ENCODE measurements at places on chromosomes 2 and 18. TPM values are rescaled to one million over a fixed set of nuclear protein-coding genes. Genes with fewer than 3 reads are reported as not detected.

The SLC66A3 gene
- total RNA-seq: 11.7 TPM

The KLF7 gene
- total RNA-seq: 11.9 TPM

The CHST10 gene
- 24.4 TPM for total RNA-seq

The PLGLB1 gene
- 0.52 TPM for total RNA-seq

The TMEM198 gene
- 7.3 TPM for total RNA-seq

The MEIS1 gene
- 0.48 TPM for total RNA-seq

The STPG4 gene
- total RNA-seq: not detected

DNA sequence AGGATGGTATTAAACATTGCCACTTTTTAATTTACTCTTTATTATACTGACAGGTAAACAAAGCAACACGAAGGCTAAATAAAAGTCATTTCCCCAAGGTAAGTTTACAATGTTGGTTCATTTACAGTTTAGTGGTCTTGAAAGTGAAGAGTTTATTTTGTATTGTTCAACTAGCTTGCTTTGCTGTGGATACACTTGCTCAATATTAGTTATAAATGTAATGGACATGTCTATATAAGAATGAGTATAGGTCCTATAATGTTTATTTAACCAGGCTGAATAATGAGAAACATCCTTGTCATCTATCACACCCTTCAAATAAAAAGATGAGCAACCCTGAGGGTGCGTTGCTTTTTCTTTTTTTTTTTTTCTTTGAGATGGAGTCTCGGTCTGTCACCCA lies 1129.4 kb downstream of the TSN start:
- DNase-seq: no peak

GRCh38 chr18:70431203-70431624 lies 142.4 kb downstream of the SOCS6 start:
- no peak for DNase-seq

DNA sequence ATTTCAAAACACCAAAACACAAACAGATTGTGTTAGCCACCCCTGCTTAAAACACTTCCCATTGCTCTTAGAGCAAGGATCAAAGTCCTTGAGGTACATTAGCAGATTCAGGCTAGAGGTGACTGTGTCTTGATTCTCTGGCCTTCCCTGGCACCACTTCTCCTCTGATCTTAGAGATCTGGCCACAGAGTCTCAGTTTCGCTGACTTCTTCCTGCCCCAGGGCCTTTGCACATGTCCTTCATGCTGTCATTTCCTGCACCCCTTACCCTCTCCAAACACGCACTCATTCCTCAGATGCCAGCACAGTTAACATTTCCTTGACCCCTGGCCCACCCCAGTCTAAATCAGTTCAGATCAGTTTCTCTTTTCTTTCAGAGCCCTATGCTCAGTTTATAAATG lies 16.9 kb downstream of the CXCR4 start:
- no peak for DNase-seq

DNA sequence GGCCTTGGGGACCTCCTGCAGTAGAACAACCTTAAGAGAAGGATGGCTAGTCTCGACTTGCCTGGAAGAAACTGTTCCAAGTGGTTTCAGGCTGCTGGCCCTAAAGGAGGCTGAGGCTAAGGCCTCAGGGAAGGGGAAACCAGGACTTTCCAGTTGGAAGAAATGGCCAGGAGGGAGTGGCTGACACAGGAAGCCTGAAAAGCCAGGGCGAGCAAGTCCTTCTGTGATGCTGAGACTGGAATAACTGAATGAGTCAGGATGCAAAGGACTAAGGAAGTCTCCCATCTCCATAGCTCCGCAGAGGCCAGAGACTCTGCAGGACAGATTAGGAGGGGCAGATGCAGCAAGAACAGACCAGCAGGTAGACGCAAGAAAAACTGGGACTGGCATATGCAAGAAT lies 7.4 kb downstream of the HTRA2 start:
- no peak for DNase-seq

DNA sequence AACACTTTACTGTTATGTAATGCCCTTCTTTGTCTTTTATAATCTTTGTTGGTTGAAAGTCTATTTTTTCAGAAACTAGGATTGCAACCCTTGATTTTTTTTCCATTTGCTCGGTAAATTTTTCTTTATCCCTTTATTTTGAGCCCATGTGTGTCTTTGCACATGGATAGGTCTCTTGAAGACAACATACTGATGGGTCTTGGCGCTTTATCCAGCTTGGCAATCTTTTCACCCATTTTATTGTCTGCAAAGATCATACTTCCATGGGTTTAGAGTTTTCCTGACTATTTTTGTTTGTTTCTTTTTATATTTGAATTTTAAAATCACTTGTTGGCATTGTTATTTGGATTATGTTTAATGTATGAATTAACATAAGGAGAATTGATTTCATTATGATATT lies 27.0 kb downstream of the ACOXL start:
- no peak for DNase-seq

DNA sequence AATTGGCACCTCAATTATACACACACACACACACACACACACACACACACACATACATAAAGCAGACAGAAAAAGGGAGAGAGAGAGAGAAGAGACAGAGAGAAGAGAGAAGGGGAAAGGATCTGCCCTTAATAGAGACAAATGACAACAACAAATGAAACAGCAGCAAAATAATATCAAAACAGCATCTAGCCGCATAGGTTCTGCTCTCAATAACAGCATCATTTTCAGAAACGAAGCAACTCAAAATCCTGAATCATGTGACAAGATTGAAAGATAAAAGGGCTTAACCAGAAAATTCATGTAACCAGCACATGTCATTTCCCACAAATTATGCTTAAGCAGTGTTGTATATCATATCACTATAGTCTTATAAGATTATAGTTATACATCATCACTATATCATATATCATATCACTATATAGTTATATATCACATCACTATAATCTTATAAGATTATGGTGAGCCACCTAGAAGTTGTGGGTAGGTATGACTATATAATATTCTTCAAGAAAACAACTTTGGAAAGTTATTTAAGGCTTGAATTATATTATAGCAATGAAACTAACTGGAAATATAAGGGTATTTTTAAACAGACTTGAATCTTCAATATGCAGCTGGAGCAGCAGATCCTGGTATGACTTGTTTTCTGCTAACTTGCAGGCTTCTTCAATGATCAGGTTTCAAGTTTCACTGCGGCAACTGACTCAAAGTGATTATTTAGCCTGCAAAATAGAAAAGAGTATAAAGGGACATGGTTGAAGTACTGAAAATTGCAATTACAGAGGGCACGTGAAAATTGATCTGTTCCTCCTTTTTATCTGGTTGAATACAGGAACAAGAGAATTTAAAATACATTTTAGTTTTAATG lies 16.1 kb upstream of the VPS54 start:
- no peak for DNase-seq

GRCh38 chr2:109014476-109014875 lies 25.5 kb upstream of the EDAR start:
- DNase-seq: no peak

GRCh38 chr2:117943013-117943672 lies 70.7 kb downstream of the CCDC93 start:
- DNase-seq: no peak

DNA sequence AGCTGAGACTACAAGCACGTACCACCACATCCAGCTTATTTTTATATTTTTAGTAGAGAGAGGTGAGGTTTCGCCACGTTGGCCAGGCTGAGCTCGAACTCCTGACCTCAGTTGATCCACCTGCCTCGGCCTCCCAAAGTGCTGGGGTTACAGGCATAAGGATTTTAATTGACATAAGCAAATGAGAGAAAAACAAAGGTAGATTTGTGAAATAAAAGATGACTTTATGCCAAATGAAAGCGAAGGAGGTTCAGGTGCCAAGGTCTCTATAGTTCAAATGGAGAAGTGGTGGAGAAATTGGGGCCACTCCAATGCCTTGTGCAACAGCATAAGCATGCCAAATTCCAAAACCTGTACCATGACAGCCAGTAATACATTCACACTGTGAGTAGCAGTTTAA lies 180.6 kb downstream of the MREG start:
- DNase-seq: no peak

- DNase-seq: no peak
Observed at GRCh38 chr18:63249771-63250170, 69.8 kb downstream of the BCL2 start.

GRCh38 chr2:9565436-9566153 lies 10.0 kb upstream of the ADAM17 start:
- no peak for DNase-seq

DNA sequence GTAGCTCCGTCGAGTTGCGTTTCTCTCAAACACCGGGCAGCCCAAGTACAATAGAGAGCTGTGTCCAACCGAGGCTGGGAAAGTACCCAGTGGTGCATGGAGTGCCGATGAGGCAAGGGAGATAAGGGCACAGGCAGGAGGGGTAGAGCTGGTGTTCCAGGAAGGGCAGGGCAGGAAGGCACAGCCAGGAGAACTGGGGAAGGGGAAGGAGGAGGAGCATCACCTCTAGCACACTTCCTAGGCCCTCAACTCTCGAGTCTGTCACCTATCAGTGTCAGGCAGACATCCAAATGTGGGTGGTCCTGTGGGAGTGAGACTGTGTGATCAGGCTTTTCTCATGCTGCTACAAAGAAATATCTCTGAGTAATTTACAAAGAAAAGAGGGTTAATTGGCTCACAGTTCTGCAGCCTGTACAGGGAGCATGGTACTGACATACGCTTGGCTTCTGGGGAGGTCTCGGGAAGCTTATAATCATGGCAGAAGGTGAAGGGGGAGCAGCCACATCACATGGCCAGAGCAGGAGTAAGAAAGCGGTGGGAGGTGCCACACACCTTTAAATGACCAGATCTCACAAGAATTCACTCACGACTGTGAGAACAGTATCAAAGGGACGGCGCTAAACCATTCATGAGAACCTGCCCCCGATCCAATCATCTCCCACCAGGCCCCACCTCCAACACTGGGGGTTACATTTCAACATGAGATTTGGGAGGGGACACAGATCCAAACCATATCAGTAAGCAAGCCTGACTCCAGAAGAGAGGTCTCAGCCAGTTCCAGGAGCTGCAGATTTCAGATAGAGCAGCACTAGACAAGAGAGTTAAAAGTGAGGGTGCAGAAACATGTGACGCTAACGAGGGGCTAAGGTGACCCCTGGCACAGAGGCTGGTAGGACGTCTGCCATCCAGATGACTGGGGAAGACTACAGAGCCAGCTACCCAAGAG lies 75.7 kb downstream of the MBOAT2 start:
- DNase-seq: no peak

GRCh38 chr2:239828192-239828972 lies 196.8 kb downstream of the NDUFA10 start:
- DNase-seq: no peak

GRCh38 chr2:29755829-29756228 lies 165.6 kb downstream of the ALK start:
- DNase-seq: no peak

GRCh38 chr2:53913721-53914120 lies 54.0 kb upstream of the GPR75 start:
- no peak for DNase-seq

- peak; percentile 76 for DNase-seq
Observed at GRCh38 chr2:20661421-20662307, 5.3 kb upstream of the GDF7 start.

DNA sequence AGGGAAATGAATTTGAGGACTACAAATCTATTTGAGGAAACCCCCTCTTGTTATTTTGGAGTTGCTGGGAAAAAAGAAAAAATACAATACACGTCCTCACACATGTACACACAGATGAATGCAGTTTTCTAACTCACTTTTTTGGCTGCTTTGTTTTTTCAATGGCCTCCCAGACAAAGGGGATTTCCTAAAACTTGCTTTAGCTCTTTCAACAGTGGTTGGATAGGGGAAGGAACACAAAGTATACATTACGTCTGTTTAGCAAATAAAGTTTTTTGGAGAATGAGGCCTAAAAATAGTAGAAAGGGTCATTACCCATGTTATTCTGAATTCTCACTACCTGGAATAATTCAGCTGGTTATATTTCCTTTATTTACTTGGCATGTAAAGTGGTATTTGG lies 125.3 kb upstream of the ITGB6 start:
- DNase-seq: no peak

- DNase-seq: no peak
Observed at GRCh38 chr2:232229911-232230310, 148.6 kb upstream of the ALPP start.

All from WTC11 (cell line).